ENCODE measurements at places on chromosomes 5 and 9.
A peak's percentile ranks its signal among the peaks of the same experiment; 100 is the strongest.

DNA sequence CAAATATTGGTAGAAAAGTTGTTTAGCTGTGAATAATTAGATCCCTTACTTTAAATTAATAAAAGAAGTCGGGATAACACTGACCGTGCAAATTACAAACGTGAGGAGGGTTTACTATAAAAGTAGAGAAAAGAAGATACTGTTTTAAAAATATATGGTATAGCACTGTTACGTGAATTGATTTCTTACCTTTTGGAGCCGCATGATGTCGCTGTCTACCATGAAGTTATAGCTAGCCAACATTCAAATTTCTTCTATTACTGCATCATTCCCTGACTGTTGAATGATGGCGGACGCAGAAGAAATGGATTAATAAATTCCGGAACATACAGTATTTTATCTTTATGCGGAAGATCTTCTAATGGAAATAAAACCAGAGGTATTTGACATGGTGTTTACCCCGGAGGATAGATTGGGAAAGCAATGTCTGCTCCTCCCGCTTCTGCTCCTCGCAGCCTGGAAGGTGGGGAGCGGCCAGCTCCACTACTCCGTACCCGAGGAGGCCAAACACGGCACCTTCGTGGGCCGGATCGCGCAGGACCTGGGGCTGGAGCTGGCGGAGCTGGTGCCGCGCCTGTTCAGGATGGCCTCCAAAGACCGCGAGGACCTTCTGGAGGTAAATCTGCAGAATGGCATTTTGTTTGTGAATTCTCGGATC, at the start of gene PCDHA6:
Gene PCDHA6, plus strand, starts transcription at position 257 of the 658 bp plus-strand sequence. Its CDS starts 132 bp downstream, at position 389.
- DNase-seq, result no peak

- DNase-seq, result no peak
Observed at GRCh38 chr9:119339056-119339455, 30.2 kb downstream of the BRINP1 start.

DNA sequence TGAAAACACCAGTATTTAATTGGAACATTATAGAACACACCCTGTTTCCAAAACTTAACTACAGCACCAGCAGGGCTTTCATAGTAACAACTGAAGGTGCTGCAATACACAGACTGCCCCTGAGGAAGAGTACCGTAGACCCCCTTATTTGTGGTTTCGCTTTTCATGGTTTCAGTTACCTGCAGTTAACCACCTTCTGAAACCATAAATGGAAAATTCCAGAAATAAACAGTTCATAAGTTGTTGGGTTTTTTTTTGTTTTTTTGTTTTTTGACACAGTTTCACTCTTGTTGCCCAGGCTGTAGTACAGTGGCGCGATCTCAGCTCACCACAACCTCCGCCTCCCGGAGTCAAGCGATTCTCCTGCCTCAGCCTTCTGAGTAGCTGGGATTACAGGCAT, 9.5 kb upstream of the GLDC start:
- no peak for DNase-seq

DNA sequence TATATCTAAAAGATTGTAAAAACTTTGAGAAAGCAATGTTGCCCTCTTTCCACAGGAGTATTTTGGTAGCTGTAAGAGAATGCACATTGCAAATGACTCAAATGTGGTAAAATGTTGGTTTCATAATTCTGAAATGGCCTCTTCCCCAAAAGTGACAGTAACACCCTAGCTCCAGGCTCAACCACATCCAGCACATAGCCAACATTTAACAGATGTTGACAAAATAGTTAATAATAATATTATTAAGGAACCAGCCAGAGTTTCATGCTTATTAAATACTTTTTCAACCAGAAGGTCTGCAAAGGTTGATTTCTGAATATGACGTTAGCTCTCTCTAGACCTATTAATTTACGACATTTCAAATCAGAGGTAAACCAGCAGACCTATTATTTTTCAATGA, 1.3 kb downstream of the ANXA1 start:
- DNase-seq, result no peak

DNA sequence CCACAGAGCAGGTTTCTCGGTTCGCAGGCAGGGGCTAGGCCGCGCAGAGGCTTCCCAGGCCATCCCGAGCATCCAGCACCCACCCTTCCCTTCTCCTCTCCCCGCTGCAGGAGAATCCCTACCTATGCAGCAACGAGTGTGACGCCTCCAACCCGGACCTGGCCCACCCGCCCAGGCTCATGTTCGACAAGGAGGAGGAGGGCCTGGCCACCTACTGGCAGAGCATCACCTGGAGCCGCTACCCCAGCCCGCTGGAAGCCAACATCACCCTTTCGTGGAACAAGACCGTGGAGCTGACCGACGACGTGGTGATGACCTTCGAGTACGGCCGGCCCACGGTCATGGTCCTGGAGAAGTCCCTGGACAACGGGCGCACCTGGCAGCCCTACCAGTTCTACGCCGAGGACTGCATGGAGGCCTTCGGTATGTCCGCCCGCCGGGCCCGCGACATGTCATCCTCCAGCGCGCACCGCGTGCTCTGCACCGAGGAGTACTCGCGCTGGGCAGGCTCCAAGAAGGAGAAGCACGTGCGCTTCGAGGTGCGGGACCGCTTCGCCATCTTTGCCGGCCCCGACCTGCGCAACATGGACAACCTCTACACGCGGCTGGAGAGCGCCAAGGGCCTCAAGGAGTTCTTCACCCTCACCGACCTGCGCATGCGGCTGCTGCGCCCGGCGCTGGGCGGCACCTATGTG, 36.1 kb downstream of the NTNG2 start:
- no peak for DNase-seq

DNA sequence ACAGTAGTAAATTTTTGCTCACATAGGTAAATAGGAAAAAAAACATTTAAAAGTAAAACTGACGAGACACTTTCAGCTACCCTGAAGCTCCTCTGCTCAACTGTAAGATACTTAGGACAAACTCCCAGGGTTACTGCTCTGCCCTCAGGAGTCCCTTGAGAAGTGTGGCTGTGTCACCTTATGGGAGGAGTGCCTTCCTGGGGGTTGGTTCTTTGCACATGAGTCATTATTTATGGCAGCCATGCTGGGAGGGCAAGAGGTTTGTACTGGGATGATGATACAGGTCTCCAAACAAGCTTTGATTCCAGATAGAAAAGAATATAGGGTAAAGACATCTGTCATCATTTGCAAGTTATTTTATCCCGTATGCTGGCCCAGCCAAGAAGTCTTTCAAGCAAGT, 45.9 kb downstream of the TTC1 start:
- DNase-seq, result no peak

DNA sequence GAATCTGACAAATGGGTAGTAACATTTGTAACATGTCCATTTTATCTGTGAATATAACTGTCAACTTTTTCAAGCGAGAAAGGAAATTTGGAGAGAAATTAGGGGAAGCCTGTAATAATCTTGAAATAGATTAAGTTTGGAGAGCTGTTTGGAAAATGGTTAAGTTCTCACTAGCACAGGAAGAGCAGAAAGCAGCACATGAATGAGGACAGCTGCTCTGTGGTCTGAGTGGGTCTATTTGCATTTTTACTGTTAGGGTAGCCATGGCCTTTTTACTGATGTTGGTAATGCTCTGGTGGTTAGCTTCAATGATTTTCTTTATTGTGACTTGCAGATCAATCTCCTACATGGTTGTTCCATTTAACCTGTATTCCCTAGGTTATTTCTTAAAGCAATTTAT, 144.5 kb upstream of the GDNF start:
- DNase-seq, result no peak

DNA sequence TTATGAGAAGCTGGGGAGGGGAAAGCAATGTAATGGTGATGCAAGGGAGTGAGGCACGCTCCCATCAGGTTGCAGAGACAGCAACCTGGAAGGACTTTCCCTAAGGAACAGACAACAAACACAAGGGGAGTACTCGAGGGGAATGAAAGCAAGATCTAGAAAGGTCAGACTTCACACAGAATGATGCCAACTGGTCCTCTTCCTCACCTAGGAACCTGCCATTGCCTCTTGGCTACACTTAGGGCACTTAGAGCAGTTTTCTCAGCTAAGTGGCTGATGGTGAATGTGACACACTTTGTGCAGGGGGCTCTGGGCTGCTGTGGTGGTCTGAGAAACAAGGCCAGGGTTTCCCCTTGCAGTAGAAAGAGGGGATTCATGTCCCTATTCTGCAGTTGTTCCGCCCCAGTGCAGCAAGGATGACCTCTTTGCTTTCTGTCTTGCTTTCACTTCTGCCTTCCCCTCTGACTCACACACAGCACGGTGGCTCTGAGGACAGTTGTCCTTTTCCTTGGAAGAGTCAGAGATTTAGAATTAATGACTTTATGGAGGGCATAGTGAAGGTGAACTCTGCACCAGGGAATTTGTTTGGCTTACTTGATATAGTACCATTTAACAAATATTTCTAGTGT, 394.0 kb upstream of the KLF4 start:
- DNase-seq, result no peak

DNA sequence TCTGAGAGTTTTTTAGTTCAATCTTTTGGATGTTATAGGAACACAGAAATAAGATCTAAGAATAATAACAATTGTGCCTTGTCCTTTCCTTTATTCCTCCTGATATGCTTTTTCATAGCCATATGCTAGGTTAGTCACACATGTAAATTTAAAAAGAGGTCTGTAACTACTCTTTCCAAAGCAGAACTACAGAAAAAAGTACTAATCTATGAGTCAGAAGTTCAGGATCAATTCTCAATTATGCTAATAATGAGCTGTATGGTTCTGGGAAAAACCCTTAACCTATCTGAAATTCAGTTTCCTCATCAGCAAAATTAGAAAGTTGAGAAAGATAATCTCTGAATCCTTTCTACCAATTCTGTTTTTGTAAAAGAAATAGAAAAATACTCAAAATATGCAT, 44.4 kb downstream of the ANKRD31 start:
- no peak for DNase-seq

GRCh38 chr5:1874348-1874747, 8.4 kb downstream of the IRX4 start:
- no peak for DNase-seq

DNA sequence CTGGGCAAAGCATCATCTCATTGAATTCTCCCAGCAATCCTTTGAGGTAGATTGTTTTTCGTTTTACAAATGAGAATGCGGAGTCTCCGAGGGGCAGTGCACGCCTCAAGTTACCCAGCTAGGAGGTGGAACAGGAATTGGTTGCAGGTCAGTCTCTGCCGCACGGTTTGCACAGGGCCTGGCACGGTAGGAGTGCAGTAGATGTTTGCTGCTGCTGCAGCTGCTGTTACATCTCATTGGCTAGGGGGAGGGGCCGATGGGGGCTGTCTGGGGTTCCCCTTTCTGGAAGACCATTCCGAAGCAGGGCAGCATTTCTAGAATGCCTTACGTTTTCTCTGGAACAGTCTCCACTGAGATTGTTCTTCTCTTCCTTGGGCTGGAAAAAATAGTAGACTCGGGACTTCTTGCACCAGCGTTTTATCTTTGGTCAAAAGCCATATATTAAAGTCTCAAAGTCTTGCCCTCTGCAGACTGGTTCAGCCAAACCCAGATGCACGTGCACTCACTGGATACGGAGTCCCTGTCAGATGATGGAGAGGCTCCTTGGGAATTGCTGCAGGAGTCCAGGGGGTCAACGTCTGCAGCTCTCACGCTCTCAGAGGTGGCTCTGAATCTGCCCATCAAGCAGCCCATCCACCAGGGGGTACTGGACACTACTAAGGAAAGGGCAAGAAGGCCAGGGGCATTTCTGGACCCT, 1.2 kb downstream of the USP20 start:
- DNase-seq, result peak; percentile 41

GRCh38 chr9:99779277-99779676, 42.4 kb upstream of the NR4A3 start:
- DNase-seq, result no peak

GRCh38 chr5:154086641-154087040, 47.9 kb downstream of the MFAP3 start:
- no peak for DNase-seq

- no peak for DNase-seq
Observed at GRCh38 chr5:122421374-122422079, 109.5 kb downstream of the SNCAIP start.

GRCh38 chr9:106535439-106535838, 327.5 kb upstream of the ZNF462 start:
- DNase-seq, result no peak

DNA sequence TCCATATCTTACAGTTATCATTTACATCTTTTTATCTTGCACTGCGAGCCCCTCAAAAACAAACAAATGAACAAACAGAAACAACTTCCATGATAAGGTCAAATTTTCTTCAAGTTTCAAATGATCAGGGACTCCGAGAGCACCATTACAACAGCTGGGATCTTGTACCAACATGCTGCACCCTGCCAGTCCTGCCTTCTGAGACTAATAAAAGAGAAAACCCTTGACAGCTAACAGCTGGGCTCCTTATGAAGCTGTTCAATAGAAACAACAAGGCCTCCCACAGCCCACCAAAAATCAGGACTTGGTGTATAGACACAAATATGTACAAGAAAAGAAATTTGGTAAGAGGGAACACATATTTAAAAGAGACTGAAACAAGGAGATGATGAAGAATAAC, 985.3 kb upstream of the DMAC1 start:
- DNase-seq, result no peak

DNA sequence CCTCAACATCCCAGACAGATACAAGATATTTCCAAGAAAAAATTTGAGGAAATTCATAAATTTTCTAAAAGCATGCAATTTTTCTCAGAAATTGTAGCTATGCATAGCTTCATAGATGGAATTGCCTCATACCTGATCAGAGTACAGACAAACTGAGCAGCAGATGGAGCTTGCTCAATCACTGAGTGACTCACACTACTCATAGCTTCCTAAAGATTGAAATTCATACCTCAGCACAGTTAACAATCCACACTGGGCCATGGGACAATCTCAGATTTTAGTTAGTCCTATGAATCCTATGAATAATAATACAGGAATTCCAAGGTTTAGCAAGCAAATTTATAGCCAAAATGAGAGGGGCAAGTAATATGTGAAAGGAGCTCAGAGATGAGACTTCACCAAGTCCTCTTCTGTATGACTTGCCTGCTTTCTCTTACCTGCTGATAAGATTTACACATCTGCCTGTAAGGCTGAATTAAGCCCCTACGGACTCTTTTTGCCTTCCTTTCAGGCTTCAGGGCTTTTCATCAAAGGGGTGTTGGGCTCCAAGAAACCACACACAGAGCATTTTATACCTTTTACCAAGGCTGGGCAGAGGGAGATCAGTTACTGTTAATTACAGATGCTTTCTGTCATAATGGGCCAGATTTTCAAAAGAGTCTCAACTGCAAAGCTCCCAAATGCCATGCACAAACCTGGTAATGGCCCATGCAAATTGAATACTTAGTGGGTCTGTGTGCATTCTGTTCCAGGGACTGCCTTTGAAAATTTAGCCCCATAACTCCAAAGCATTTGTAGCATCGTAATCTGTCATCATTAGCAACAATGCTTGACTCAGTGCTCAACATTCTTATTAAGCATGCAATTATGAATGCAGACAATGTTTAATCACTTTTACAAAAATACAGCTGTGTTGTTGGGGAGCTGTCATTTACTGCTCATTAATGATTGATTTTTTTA, 439.3 kb downstream of the DTWD2 start:
- no peak for DNase-seq

- no peak for DNase-seq
Observed at GRCh38 chr5:176597417-176598389, 12.3 kb downstream of the GPRIN1 start.

- DNase-seq, result no peak
Observed at GRCh38 chr5:73644385-73644963, 18.5 kb downstream of the ARHGEF28 start.

Measured in stimulated activated CD8-positive, alpha-beta memory T cell treated with anti-CD3 and anti-CD28 coated beads, Interleukin-2, amount 100 ng/mL, for 48 hours (primary cell).